ENCODE measurements at places on chromosomes 3 and 15.
A peak's percentile ranks its signal among the peaks of the same experiment; 100 is the strongest.

- no peak for DNase-seq
Observed at GRCh38 chr3:95750097-95750496, 1064.3 kb upstream of the EPHA6 start.

DNA sequence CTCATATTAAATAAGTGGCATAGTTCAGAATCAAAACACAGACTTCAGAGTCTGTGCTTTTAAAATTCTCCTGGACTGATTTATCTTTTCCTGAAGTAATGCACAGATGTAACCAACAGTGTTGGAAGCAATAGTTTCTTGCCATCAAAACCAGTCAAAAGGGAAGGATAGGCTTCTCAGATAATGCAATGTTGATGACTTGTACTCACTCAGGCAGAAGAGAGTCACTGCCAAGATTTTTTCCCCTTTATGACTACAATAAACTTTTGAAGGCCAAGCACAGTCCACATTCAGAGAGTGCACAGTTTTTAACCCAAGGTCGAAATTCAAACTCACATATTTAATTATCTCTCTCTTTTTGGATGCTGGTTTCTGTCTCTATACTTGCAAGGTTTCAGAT is 305.0 kb upstream of the SGO1 start:
- no peak for DNase-seq

DNA sequence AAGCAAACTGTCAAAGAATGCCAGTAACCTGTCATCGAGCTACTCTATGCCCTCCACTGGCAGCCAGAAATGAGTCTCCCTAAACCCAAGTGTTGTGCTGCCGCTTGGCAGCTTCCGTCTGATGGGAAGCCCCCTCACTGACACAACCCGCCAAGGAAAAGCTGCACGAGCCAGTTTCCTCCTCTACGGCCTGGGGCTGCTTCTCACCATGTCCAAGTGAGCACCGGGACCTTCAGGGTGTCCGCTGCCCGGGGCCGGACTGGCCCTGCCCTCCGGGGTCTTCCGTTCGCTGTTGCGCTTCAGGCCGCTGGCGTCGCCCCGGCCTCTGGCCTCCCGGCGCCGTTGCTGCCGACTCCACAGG is 490 bp downstream of the TOMM70 start:
- peak; percentile 61 for DNase-seq

DNA sequence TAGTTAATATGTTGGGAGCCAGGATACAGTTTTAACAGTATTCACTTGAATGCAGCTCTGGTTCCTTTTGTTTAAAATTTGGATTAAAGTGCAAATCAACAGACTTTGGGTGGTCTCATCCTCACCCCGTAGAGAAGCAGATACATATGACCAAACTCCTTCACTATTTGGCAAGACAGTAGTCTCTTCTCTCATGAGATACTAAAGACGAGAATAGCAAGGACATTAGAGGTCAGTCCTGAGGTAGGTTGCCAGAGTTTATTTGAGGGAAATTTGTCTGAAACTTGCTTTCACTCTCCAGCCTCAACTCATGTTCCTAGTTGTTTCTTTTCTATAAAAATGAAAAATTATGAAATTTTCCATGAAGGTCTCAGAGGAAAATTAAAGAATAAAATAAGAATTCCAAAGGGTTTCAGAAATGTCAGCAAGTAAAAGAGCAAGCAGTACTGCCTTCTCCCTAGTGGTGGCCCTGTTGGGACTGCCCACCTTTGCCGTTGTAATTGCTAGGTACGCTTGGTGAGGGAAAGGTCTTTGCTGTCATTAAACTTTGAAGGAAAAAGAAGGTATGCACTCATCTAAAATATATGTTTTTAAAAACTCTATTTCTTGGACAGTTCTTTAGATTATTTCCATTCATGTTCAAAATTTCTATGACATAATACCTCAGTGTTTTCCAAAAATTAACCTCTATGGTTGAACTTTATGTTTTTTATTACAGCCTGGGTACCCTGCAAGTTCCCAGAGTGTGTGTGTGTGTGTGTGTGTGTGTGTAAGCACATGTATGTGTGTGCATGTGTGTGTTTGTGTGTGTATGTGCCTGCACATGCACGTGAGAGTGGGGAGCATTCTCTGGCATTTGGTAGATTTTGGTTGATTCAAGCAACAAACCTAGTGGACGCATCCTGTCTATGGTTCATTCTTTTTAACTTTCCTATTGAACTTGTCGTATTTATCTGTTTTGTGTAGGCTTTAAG is 111.4 kb downstream of the CMSS1 start:
- no peak for DNase-seq

DNA sequence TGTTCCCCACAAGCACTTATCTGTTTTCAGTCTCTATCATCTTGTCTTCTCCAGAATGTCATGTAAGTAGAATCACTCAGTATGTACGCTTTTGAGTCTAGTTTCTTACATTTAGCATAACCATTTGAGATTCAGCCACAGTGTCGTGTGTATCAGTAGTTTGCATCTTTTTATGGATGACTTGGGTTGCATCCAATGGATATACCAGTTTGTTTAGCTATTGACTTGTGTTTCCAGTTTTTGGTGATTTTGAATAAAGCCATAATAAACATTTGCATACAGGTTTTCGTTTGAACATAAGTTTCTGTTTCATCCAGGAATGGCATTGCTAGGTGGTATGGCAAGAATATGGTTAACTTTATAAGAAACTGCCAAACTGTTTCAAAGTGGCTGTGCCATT is 12.1 kb downstream of the GRIP2 start:
- DNase-seq = no peak

DNA sequence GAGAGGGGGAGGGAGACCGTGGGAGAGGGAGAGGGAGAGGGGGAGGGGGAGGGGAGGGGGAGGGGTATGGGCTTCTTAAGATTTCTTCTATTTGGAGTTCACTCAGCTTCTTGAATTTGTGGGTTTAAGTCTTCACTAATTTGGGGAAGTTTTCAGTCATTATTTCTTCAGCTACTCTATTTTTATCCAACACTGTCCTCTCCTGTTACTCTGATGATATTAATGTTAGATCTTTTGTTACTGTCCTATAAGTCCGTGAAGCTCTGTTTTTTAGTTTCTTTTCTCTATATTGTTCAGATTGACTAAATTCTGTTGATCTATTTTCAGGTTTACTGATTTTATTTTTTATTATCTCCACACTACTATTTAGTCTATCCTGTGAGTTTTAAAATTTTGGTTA is 351.5 kb upstream of the TPM1 start:
- DNase-seq = no peak

- no peak for DNase-seq
Observed at GRCh38 chr3:106379251-106379750, 510.5 kb upstream of the CBLB start.

- DNase-seq = no peak
Observed at GRCh38 chr3:140341203-140341602, 336.7 kb upstream of the TRIM42 start.

GRCh38 chr3:152375546-152375945 is 106.8 kb downstream of the MBNL1 start:
- peak; percentile 27 for DNase-seq

DNA sequence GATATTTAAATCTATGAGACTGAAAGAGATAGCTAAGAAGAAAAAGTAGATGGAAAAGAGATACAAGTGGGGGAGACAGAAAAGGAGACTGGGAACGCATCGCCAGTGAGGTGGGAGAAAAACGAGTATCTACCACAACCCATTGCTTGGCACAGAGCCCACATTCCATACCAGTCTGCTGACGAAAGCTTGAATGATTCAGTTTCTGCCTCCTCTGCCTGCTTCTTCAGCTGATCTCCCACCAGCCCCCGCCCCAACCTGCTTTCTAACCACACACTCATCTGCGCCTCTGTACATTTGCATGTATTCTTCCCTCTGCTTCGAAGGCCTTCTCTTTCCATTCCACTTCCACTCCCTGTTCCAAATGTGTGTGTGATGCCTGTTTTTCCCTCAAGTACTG is 188.1 kb downstream of the USP13 start:
- no peak for DNase-seq

DNA sequence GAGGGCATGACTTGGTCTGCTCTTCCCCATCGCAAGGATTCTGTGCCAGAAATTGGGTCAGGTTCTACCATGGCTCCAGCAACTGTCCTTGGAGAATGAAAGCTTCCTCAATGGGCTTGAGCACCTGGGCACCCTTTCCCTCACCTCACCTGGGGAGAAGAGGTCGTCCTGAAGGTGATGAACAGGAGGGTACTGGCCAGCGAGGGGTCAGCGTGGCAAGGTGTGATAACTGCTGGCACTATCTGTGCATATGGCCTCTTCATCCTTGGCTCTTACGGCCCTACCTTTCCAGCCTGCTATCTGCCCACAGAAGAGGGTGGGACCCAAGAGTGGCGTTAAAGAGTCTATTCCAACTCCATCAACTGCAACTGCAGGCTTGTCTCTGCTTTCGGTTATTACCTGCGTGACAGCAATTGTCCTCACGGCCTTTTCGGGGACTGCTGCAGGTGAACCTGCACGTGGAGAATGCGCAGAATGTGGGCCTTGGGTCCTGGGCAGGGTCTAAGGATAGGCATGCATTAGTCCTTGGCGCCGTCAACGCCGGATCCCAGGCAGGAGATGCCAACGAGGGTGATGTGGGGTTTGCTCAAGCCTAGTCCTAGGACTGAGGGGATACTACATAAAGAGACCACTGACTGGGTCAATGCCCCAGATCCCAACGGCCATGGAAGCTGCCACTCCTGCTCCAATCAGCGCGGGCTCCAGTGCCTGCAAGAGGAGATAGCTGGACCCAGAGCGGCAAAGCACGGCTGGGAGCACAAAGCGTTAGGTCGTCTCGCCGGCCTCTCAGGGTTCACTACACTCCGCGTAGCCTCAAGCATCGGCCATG is 625 bp upstream of the RBM15B start:
- DNase-seq = no peak

GRCh38 chr3:50648313-50648712 is 26.4 kb upstream of the DOCK3 start:
- DNase-seq = no peak

- no peak for DNase-seq
Observed at GRCh38 chr15:84799511-84800187, 17.5 kb upstream of the ALPK3 start.

- peak; percentile 81 for DNase-seq
Observed at GRCh38 chr15:92809880-92810361, 90.2 kb upstream of the CHD2 start.

GRCh38 chr15:60372227-60372626 is 25.6 kb downstream of the ANXA2 start:
- DNase-seq = no peak

DNA sequence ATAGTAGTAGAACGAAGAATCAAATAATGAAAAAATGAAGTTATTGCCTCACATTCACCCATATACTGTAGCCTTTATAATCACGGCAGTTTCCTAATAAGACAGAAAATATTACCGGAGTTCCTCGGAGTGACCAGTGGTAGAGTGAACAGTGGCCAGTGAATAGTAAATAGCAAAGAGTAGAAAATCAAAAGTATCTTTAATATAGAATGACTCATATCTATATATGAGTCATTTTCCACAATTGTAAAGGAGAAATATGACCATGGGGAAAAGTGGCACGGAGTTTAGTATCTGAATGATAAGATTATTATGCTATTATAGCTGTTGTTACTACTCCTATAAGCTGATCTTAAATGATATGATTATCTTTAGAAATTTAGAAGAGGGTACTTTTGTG is 38.5 kb downstream of the ZBTB20 start:
- DNase-seq = no peak

DNA sequence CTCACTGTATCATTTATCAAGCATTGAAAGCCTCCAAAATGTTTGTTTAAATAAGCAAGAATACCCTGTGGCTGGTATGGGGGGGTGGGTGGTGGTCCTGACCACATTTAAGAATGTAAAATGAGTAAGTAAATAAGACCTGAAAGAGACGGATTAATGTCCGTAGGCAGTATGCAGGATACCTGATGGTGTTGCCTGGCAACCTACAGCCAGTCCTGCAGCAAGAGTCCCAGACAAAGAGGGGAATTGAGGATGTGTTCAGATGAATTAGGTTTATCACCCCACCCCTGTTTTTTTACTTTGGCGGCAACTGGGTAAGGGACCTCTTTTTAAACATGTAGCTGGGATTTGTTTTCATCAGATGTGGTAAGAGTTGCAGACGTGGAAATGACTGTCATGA is 99.8 kb upstream of the BFSP2 start:
- DNase-seq = no peak
